Left ventricle myocardium inferior (tissue), 1 donor: ENCODE measurements at places on chromosomes 4 and X.

DNA sequence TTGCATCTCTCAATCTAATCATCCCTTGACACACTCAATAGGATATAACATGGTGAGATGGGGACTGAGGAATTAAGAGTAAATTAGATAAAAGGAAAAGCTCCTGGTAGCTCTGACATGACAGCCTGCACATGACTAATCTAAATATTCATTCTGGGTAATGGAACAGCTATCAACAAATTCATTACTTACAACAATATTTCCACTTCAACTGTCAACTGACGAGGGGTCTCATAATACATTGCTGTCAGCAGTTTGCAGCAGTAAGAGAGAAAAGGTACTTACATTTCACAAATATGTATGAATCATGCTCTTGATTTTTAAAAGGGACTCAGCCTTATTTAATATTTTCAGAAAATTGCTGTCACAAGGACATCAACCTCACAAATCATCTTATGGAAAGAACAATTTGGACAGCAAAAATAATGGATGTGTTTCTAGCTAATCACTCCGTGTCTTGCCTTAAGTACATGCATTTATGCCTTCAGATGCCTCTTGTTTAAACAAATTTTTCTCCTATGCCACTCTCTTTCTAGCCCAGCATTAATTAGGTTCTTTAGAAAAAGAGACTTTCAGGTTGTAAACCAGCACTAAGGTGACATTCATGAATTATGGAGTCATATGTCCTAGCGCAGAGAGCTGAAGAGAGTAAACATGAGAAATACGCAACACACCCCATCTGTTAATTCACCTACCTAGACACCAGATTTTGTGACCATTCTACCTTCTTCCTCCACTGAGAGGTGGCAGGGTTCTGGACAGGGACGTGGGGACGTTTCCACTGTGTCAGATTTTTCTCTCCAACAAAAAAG lies 99.6 kb upstream of the TMEM150C start:
- no peak for DNase-seq

GRCh38 chr4:81019006-81019405 lies 11.5 kb upstream of the BMP3 start:
- DNase-seq: no peak

DNA sequence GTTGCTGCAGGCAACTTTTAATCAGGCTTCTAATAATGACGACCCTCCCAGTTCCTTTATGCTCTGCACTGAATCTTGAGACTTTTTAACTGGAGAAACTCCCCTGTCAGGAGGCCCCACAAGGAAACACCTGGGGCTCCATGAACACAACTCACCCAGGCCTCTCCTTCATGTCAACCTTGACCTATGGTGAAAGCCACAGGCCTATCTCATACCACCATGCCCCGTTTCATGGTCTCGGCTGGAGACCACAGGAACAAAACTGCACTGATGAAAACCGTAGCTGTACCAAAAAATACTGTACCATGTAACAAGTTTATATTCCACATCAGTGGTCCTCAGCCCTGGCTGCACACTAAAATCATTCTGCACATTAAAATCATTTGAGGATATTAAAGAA lies 57.0 kb downstream of the ZNF827 start:
- DNase-seq: no peak

DNA sequence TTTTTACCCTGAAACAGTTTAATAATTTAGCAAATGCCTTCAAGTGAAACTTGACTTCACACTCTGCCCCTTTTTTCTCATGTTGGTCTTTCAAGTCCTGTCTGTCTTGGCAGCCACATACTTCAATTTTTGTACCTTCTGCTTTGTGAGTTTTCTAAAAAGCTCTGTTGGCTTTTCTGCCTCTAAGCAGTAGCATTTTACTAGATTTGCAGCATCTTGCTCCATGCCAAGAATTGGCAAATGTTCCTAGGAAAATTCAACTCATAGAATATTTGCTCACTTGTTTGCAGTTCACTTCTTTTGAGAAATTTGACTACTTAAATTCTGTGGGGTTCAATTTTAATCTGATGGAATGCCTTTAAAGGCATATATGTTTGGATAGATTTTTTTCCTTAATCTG lies 59.2 kb downstream of the FAM47A start:
- no peak for DNase-seq

GRCh38 chr4:172945611-172946010 lies 223.0 kb upstream of the GALNT7 start:
- no peak for DNase-seq

GRCh38 chr4:165355900-165356300 lies 22.9 kb upstream of the CPE start:
- no peak for DNase-seq

DNA sequence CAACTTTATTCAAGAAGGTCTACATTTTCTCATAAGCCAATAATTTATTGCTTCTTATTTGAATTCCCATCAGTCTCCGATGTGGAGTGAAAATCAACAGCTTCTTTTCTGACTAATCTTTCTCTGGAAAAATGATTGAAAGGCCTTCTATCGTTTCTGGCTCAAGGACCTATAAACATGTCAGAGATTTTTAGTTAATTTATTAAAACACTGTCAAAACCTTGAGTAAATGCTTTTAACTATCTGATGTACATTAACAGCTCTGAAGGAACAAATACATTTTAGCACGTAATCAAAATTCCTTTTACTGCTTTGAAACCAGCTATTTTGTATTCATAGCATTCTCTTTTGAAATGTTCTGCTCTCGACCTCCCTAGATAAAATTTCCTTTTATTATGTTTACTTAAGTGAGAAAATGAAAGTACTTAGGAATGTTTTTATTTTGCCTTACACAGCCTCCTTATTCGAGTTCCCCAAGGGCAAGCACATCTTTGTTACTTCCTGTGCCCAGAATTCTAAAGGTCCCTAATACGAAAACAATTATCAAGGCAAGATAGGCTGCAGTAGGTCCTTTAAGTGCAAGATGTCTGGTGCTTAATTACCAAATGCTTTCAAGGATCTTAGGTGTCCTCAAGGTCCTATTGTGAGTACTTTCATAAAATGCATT lies 3.1 kb upstream of the ZFX start:
- no peak for DNase-seq

GRCh38 chr4:41125558-41126311 lies 88.6 kb downstream of the APBB2 start:
- DNase-seq: no peak

GRCh38 chrX:124960454-124960853 lies 359.2 kb upstream of the TEX13C start:
- no peak for DNase-seq

GRCh38 chr4:121741751-121742150 lies 23.2 kb downstream of the SMIM43 start:
- no peak for DNase-seq

DNA sequence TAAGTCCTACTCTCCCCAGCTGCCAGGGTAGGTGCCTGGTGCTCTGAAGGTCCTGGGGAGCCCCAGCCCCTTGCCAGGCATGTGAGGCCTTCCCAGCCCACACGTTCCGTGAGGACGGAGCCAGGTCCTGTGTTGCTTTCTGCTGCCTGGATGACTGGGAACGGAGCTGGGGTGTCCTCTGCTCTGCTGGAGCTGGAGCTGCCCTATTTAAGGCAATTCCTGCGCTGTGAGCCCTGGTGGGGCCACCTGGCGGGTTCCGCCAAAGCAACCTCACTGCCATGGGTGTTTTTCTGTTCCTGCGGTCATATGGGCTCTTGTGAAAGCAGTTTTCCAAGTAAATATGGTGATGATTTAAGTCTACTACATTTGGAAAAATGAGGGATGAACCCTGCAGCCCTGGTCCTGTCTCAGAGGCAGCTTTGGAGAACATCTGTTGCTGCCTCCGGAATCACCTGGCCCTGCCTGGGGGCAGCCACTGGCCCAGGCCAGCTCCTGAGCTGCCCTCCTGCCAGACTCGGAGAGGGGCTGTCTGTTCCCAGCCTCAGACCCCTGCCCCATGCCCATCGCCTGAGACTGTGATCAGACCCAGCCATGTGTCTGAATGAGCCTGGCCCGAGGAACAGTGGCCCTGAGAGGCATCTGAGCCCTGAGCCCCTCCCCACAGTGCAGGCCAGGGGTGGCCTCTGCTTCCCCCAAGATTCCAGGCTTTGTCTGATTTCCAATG lies 33.2 kb downstream of the FGFRL1 start:
- DNase-seq: no peak

GRCh38 chr4:26050671-26051070 lies 136.7 kb downstream of the SMIM20 start:
- no peak for DNase-seq

DNA sequence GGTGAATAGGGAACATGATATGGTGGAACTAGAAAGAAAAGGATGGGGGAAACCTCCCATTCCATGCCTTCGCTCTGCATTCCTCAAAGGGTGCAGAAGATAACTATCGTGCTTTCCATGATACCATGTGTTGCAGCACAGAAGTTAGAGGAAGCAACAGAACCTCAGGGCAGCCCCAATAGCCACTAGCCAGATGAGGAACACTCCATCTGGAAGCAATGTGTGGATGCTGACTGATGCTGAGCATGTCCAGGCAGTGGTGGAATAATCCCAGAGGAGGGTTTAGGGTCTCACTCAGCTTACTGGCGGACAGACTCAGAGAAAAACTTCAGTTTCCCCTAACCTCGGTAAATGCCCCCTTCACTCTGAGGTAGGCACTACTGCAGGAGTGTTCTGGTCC lies 7.5 kb downstream of the SMIM10 start:
- DNase-seq: no peak

- DNase-seq: peak; percentile 23
These were observed 47.4 kb upstream of the KDR start for GRCh38 chr4:55172694-55173287.

GRCh38 chrX:2514131-2514530 lies 13.4 kb upstream of the DHRSX start:
- no peak for DNase-seq

GRCh38 chr4:31351695-31352094 lies 631.5 kb downstream of the PCDH7 start:
- no peak for DNase-seq

DNA sequence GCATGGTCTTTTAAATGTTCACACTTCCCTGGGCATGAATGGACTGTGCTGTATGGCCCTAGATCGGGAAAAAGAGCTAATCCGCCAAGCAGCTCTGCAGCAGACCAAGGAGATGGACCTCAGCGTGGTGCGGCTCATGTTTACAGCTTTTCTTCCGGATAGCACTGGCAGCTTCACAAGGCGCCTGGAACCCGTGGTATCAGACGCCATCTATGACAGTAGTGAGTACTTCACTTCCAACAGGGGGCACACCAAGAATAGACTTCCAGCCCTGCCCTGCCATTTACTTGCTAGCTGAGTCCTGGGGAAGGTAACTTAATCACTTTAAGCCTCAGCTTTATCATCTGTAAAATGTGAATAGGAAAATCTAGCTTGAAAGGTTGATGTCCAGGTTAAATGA lies 77.7 kb downstream of the NFKB1 start:
- no peak for DNase-seq
